HS-27A (cell line): ENCODE measurements at places on chromosomes 3 and 15.

- DNase-seq: no peak
Measured at GRCh38 chr3:11727207-11727606, 83.5 kb upstream of the VGLL4 start.

GRCh38 chr3:14246414-14246813 is 67.8 kb downstream of the LSM3 start:
- DNase-seq: no peak

DNA sequence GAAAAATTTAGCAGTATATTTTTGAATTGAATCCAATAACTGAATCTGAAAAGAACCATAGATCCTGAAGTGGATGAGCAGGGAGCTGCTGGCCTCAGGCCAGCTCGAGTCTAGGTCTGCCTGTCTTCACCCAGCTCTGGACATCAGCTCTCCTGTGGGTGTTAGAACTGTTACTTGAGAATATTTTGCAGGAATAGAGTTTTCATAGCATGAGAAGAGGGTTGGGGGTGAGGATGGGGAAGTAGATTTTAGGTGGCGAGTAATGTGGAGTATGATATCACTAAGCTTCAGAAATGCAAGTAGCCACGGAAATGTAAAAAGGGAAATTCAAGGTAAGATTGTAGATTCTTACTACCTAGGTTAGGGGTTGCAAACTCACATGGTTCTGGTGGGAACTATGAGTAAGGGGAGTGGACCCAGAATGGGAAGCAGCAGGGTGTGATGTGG is 6.2 kb downstream of the RAB8B start:
- no peak for DNase-seq

DNA sequence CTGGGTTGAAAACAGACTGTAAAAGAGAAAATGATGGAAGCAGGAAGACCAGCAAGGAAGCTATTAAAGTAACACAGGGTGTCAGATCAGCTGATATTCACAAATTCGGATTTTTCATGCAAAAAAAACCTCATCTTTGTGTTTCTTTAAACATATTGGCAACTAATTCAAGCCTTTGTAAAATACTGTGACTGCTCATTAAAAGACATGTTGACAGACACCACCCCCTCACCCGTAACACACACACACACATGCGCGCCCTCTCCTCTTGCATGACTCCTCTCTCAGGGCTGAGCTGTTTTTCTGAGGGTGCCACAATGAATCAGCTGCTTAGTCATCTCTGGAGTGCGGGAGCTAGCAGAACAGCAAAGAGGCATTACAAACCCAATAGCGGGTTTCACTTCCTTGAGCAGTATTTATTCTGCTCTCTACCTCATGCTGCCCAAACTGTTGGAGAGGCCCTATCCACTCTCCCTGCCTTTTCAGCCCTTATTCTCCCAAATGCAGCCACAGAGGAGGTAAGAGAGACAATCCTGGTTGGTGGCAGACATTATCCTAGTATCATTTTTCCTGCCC is 35.8 kb upstream of the CCDC80 start:
- DNase-seq: peak; percentile 89

- DNase-seq: no peak
Measured at GRCh38 chr3:181056136-181056732, 66.7 kb upstream of the DNAJC19 start.

DNA sequence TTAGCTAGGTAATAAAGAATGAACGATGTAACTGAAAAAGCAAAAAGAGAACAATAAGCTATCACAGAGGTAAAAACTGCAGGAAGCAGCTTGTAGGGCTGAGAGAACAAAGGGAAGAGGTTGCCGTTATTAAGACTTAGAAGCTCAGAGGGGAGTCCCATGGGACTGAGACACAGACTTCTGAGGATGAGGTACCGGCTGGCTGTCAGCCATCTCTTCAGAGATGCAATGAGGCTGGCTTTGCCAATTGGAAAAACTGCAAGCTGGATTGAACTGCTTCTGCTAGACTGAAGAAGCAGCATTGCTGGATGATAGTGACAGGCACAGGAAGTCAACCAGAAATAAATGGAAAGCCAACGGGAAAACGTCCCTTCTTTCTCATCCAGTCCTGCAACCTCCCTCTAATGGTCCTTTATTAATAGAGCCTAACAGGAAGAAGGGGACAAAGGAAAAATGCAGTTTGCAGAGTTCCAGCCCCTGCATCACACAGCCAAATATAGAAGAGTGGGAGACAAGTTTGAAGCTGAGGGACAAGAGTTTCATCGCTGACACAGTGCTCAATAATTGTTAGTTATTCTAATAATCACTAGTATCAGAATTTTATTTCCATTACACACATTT is 21.1 kb upstream of the KLHL6 start:
- no peak for DNase-seq

DNA sequence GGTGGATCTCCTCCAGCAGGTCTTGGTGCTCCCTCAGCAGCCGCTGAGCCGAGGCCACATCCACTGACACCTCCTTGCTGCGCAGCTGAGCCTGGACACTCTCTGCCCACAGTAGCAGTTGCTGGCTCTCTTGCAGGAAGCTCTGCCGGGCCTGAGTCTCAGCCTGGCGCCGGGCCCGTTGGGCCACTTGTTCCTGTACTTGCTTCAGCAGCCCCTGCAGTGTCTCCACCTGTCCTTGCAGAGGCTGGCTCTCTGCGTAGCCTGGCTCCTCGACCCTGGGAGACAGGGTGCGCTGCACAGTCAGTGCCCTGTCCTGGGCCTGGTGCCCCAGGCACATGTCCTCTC is 15.5 kb downstream of the SPTBN5 start:
- no peak for DNase-seq

GRCh38 chr3:120416868-120417267 is 33.9 kb downstream of the FSTL1 start:
- DNase-seq: no peak

DNA sequence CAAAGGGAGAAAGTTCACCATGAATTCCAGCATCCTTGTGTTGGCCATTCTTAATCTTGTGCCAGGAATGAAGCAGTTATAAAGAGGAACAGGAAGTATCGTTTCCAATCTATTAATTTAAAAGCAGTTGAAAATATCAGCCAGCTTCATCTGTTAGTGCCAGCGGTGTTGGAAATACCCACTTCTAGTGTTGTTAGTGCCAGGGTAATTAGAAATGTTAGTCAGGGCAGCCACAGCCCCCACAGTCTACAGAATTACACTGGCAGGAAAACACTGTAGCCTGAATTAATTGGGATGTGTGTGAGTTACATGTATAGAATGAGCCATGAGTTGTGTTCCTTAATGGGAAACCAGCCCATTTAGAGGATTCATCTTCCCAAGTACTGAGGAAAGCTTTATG is 127.8 kb downstream of the GHSR start:
- no peak for DNase-seq

DNA sequence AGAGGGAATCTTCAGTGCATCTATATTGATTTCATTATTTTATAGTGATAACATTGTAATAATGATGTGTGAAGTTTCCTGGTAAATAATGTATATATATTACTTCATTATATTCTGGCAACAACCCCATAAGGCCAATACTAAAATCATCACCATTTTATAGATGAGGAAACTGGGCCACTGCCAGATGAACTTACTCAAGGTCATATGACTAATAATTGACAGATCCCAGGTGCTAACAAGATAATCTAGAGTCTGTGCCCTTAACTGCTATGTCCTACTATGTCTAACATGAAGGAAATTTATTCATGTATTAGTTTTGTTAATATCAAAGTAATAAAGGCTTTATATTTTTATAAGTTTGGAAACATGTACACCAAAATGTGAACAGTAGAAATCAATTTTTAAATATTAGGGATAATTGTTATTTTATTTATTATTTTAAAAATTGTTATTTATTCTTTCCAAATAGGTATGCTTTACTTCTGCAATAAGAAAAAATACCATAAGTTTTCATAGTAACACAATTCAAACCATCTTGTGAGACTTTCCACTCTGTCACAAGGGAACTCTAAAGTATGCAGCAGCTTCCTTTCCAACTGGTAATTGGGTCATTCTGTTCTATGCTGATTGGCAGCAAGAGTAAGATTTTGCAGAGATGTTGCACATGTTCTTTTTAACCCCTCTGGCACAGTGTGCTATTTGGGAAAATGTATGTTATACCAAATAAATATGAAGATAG is 90.8 kb upstream of the CMC1 start:
- no peak for DNase-seq

DNA sequence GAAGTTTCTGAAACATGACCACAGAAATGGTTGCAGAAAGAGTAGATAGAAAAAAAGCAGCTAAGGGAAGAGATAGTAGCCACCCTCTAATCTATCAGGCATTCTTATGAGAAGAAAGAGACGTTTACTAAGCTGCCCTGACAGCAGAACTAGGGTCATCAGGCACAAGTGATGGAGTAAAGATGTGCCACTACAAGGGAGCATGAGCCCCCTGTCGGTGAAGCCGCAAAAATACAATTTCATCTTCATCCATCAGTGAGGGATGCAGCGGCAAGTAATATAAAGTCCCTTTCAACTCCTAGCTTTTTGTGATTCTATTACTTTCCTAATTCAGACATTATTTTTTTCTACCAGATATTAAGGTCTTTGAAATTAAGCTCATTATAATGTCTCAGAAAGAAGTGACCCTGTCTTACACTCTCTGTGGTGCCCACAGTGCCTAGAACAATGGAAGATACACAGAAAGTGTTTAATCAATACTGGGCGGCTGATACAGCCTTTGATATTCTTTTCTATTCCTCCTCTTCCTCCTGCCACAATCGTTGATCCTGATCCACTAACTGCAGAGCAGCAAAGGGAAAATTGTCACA is 651.6 kb downstream of the NTRK3 start:
- no peak for DNase-seq

GRCh38 chr3:131983689-131984088 is 51.1 kb downstream of the CPNE4 start:
- DNase-seq: no peak

- DNase-seq: no peak
Measured at GRCh38 chr3:67001086-67001861, 3.2 kb downstream of the KBTBD8 start.

DNA sequence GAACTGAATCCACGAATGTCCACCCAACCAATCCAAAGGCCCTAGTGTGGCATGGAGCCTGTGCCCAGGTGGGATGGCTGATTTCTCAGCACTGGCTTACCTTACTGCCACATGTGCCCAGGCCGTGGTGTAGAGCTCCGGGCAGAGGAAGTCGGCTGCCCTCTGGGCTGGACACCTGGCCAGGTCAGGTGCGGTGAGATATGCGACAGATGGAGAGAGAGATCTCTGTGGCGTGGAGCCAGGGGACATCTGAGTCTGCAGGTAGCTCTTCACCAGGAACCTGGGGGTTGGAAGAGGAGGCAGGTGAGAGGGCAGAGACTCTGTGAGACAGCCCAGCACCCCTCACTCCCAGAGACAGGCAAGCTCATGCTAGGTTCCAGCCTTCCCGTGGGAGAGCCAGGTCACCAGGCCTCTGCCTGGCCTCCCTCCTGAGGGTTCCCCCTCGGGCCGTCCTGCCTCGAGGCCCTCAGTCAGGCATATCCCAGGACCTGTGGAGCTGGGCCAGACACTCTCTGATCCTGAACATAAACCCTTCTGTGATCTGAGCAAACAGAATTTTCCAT is 12.6 kb downstream of the ACOX2 start:
- DNase-seq: no peak

DNA sequence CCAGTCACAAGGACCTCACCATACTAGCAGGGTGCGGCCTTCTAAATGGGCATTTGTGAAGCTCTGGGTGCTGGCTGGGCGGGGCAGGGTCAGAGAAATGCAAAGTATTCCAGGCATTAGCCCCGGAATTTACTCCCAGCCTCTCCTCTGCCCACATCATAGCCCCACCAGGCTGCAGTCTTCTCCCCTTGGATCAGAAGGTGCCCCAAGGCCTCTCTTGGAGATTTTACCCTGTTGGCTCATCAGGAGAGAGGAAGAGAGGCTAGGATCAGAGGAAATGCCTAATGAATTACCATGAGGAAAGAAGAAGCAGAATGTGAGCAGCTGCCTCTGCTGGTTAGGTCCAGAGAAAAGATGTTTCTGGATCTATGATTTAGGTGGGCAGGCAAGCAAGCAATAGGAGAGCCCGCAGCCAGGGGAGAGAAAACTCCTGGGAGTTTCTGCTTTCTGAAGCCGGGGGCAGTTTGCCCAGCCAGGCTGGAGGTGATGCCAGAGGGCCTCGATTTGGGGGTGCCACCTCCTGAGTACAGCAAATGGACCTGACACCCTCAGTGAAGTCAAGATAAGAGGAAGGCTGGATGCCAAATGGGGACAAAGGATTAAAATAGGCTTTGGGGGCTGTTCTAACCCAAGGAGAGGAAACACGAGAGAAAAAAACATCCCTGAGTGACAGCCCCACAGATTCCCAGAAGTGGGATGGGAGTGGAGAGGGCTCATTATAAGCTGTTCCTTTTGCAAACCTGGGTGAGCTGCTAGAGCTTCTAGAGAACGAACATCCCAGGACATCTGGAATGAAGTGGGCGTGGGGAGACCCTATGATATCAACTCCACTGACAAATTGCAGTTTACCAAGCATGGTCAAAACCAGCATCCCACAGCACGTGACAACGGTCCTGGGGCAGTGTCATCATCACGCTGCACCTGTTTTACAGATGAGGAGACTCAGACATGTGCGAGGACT is 65.4 kb downstream of the BDH1 start:
- peak; percentile 96 for DNase-seq

- no peak for DNase-seq
Measured at GRCh38 chr3:182618085-182618732, 175.1 kb upstream of the ATP11B start.

DNA sequence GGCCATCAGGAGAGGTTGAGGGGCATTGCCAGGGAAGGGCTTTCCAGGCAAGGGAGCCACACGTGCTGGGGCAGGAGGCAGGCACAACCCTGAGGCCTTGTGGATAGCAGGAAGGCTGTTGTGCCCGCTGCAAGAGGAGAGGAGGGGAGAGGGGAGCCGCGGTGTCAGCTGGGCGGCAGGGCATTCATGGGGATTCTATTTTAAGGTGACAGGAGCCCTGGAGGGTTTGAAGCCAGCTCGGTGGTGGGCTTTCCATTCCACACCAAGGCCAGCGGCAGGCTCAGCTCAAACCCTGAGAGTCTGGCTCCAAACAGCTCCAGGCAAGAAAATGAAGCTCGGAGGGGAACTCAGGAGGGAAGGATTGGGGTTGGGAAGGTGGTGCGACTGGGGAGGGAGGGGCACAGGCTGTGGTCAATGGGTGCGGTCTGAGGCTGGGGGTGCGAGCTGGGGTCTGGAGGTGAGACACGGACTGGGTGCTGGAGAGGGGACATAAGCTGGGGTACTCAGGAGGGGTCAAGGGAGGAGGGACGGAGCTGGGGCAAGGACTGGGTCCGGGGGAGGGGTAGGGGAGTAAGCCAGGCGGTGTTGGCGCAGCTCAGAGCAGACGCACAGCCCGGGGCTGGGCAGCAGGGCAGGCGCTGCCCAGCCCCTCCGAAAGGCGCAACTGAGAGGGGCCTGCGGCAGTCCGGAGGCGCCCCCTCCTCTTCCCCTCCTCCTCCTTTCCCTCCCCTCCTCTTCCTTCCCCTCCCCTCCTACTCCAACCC is 43.4 kb downstream of the TPRA1 start:
- DNase-seq: no peak

DNA sequence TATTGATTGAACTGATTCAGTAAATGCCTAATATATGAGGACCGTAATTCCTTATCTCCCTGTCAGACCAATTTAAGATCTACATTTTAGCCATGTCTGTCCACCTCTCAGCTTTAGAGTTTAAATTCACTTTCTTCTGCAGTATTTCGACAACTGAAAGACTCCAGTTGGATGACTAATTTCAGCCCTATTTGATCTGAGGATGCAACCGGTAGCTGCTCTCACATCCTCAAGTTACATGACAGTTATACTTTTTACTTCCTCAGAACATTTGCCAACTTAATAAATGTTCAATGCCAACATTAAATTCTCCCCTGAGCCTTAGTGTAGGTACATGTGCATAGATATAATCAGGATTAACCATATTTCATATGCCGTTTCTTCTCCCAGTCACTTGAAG is 2.5 kb upstream of the HHLA2 start:
- no peak for DNase-seq
